ENCODE measurements at places on chromosomes 2 and 18.
A peak's percentile ranks its signal among the peaks of the same experiment; 100 is the strongest.

DNA sequence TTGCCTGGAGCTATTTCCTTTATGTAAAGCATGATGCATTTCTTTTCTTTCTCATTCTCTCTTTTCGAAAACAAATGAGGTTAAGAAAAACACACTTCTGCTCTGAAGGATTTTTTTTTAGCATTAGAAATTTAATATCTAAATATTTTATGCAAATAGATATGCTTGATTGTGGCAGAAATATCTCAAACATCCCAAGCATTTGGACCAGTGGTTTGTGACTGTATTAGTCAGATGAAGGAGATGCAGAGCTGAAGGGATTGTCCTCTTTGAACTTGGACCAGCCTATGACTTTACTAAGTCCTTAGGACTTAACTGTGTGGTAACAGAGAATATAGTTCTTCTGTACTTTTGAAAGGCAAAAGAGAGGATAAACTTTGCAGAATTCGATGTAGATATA lies 335.9 kb upstream of the NT5C1B start:
- no peak for DNase-seq

DNA sequence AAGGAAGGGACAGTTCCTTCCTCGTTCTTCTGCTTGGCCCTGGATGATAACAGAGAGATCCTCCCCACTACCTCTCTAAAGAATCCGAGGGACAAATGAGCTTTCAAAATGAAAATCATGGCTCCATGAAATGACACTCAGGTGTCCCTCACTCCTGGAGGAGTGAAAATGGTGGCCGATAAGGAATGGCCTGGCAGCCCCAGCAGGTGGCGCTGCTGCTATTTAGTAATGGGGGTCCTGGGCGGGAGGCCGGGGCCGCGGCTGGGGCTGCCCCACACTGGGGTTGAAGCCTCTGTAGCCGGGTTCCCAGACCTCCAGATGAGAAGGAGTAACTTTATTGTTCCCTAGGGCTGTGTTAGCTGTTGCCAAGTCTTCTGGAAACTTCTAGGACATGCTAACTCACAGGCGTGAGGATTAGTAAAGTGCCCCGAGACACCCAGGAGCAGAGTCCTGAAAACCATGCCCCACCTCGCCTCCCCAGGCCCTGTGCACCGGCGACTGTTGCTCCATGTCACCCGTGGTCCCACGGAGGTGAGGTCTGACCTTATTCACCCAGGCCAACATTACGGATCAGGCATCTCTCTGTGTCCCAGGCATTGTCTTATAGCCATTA lies 138.0 kb downstream of the CTIF start:
- DNase-seq: peak; percentile 53

DNA sequence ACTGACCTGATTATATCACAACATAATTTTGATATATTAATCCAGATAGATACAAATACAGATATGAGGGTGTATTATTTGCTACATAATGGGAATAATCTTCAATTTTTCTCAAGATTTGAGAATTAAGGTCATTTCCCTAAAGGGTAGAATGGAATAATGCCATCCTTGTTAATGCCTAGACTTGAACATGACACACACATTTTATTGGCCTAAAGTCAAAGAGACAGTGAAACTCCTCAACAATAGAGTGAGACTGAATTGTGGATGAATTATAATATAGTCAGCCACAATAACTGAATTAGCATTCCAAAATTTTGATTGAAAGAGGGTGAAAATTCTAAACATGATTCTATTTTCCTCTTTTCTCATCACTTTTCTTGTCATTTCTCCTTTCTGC lies 506.0 kb upstream of the CDH2 start:
- no peak for DNase-seq

- no peak for DNase-seq
These were observed 8.3 kb downstream of the ANXA4 start for GRCh38 chr2:69750246-69750645.

DNA sequence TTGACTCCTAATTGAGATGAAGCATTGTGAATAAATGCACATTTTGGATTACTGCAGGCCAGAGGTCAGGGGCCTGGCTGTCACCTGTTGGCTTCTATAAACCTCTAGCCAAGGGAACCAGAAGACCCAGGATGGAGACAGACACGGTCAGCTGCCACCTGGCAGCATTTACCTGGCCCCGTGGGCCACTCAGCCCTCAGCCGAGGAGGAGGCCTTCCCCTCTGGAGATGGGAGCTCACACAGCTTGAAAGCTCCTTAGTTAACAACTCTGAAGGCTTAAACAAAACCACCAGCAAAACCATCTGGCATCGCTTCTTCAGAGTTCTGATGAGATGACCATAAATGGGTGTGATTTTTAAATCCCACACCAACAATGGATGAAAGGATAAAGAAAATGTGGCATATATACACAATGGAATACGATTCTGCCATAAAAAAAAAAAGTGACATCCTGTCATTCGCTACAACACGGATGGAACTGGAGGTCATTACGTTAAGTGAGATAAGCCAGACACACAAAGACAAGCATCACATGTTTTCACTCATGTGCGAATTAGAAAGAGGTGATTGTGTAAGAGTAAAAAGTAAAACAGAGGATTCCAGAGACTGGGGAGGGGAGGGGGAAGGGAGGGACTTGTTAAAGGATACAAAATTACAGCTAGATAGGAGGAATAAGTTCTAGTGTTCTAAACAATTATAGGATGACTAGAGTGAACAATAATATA lies 218.4 kb downstream of the TMEM163 start:
- no peak for DNase-seq

- no peak for DNase-seq
These were observed 88.3 kb downstream of the KCNS3 start for GRCh38 chr2:17966798-17967197.

DNA sequence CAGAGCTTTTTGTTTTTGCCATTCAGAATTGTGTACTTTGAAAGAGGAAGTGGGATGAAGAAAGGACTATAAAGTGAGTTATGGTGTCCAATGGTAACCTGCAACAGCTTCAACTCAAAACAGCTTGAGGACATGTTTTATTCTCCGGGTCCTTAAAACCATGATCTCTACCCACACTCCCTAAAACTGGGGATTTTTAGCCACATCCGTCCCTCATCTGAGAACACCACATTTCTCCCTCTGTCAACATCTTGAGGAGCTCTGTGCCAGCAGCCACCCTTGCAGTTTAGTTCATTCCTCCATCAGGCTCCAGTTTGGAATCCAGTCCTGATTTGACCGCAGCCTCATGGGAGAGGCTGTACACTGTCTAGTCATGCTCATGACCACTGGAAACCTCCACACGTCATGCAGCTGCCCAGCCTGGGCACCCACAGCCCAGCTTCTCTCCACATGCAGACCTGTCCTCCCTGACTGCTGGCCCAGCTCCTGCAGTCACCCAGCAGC lies 62.6 kb downstream of the C18orf63 start:
- DNase-seq: no peak

Data from NCI-H1105 (cell line).